IMR-90 (cell line): ENCODE measurements at places on chromosomes 1 and 21.
A peak's percentile ranks its signal among the peaks of the same experiment; 100 is the strongest.

DNA sequence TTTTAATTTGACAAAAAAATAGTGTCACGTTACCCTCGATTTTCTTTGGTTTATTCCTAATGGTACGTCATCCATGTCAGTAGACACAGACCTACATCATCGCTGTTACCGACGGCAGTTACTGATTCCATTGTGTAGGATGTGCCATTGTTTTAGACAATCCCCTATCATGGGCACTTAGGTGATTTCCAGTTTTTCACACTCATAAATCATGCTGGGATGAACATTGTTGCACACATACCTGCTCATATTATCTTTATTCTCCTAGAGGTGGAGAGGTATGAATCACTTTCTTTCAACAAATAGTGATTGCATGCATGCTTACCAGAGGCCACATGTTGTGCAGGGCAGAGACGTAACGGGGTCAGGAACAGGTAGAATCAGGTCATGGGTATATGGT, 79.7 kb upstream of the EFHD2 start:
- DNase-seq = no peak

DNA sequence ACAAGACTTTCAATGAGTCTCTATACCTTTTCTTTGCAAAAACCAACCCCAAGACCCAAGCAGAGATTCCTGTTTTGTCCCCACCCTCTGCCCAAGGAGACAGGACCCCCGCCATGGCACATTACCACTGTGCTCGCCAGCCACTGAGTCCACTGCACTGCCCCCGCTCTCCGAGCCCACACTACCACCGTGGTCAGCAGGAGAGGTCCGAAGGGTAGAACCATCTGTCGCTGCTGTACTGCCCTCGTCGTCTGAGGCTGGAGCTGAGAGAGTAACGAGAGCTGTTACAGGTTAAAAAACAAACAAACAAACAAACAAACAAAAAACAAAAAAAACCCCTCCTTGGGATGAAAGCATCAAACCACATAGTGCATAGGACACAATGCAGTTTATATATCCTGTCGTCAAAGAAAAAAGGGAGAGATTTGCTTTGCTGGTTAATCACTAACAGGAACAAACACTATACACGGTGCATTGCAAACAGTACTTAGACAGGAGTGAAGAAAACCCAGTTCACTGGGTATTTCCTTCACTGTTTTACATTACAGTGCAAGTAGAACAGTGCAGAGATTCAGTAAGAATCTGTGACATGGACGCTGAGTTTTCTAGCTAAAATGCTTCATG, 71.0 kb downstream of the UBR4 start:
- no peak for DNase-seq

GRCh38 chr1:234943836-234944402, 184.7 kb downstream of the TOMM20 start:
- DNase-seq = no peak

GRCh38 chr1:151311011-151311410, 16.2 kb downstream of the PI4KB start:
- DNase-seq = peak; percentile 19

DNA sequence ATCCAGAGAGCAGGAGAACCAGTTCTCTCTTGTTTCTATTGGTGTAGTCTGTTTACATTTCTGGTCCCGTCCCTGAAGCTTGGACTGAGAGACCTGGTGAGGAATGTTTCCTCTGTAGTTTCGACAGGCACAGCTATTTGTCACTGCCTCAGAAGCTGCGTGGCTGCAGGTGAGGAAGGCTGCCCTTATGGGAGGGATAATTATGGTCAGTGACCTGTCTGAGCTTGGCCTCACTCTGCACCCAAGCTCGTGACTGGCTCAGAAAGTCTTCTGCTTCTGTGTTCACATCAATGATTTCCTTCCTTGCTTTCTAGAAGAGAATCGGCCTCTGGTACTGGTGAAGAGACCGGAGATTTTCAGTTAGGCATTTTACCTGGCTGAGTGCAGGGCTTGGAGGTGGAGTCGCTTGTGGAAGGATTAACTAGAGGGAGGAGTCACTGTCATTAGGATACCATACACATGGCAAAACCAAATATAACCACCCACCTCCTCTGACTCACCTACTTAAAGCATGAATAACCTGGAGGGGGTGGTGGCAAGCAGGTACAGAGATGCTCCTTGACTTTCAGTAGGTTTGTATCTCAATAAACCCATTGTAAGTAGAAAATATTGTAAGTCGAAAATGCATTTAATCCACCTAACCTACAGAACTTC, 19.9 kb upstream of the WDR26 start:
- DNase-seq = no peak

DNA sequence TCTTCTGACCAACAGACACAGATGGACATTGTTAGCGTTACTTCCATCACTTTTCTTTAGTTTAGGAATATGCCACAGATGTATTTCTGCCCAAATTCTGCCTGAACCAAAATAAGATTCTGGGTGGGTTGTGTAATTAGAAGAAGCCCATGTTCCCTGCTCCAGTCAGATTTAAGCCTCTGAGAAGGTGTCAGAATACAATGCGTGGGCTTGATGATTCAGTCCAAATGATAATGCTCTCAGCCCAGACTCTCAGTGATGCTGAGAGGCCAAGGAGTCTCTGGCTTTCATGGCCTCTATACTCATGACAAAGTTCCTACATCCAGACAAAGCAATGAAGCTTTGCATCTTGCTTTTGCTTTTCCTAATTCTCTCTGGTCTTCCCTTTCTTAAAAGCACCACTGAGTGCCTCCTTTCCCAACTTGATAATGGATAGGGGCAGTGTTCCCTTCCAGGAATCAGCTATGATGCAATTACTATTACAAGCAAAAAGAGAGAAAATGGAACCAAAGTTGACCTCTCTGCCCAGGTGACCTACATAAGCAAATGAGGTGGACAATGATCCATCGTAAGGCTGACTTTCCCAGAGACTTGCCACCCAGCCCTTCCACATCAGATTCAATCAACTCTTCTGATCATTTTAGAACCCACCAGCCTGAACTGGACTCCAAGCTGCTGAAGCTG, 8.8 kb downstream of the SEC16B start:
- DNase-seq = peak; percentile 11

DNA sequence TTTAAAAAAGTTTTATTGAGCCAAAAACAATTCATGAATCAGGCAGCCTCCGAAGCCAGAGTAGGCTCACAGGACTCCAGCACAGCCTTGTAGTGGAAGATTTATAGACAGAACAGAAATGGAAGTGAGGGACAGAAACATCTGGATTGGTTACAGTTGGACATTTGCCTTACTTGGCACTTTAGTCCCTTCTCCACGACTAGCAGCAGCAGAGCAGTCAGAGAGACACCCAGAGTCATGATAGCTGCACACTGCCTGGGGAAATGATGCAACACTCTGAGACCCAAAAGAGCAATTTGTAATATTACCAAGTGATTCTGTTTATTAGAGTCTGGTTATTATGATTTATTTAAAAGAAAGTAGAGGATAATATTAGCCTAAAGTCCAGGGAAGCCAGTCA, 72.2 kb upstream of the KRTAP11-1 start:
- DNase-seq = no peak

- no peak for DNase-seq
These were observed 50.6 kb upstream of the SLC44A3 start for GRCh38 chr1:94769551-94769950.

GRCh38 chr1:119331915-119332314, 36.7 kb upstream of the HAO2 start:
- no peak for DNase-seq

GRCh38 chr1:22955146-22955545, 17.5 kb downstream of the LACTBL1 start:
- DNase-seq = no peak

DNA sequence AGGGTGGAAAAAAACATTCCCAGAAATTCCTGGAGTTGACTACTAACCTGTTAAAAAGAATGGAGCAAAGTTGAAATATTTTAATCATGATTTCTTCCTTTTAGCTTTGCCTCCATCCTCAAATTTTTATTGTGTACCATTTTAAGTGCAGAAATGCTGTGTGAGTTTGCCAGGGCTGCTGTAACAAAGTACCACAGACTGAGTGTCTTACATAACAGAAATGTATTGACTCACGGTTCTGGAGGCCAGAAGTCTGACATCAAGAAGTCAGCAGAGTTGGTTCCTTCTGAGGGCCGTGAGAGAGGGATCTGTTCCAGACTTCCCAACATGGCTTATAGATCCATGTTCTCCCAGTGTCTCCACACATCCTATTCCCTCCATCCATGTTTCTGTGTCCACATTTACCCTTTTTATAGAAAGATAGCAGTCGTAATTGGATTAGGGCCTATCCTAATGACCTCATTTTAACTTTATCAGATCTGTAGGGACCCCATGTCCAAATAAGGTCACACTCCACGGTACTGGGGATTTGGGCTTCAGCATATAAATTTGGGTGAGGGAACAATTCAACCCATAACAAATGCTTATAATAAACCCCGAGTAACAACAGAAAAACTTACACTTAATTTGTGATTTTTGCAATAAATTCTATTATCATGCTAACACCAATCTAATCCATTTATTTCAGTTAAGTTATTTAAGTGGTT, 12.7 kb downstream of the SNX7 start:
- peak; percentile 37 for DNase-seq

DNA sequence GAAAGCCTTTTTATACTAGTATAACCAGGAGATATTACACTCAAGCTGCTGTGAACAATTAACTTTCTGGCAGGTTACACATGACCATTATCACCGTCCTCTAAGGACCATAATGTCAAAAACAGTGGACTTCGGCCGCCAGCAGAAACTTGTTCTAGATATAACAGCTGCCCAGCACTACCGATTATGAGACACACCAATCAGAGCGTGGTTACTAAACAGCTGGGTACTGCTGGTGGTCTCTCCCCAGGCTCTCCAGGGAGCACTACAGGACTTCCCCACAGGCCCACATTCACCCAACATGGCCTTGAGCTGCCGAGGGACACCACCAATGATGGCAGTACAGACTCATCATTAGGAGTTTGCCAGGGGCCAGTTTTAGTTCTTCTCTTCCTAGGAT, 57.9 kb upstream of the CTBS start:
- DNase-seq = no peak

DNA sequence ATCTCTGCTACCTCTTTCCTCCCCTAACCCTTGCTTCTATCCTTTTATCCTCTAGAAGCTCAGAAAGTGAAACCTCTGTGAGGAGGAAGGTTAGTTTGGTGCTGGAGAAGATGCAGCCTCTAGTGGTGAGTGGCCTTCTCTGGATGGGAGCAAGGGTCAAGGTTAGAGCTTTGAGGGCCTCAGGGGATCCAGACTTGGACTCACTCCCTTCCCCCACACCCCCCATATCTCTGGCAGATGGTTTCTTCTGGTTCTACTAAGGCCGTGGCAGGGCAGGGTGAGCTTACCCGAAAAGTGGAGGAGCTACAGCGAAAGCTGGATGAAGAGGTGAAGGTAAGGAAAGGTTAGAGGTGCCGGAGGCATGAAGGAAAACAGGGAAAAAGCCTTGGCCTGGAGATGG, 9.2 kb downstream of the CGN start:
- DNase-seq = no peak

DNA sequence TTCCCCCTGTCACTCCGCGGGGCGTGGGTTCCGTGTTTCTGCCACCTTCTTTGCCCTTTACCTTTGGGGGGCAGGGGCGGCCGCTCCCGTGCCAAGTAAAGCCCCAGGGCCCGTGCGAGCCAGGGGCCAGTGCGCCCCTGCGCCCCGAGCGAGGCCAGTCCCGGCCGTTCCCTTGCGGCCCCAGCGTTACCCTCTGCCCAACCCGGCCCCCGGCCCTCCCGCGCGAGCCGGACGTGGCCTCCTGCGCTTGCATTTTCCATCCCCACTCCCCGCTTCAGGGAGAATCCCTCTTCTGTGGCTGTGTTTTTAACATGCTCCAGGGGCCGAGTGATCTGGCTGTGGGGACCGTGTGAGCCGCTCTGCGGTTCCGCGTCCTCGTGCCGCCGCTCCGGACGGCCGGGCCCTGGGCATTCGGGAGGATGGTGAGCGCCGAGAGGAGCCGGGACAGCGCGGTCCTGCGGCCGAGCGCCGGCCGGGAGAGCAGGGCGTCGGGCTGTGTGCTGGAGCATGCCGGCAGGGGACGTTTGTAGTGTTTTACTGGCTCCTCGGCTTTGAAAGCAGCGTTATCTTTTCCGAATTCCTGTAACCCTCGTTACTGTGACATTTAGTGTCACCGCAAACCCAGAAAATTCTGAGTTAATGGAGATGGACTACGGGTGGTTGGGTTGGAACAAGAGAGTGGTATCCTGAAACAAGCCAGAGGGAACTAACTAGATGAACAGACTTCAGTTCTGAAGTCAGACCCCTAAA, 1.0 kb downstream of the GALNT2 start:
- DNase-seq = no peak

DNA sequence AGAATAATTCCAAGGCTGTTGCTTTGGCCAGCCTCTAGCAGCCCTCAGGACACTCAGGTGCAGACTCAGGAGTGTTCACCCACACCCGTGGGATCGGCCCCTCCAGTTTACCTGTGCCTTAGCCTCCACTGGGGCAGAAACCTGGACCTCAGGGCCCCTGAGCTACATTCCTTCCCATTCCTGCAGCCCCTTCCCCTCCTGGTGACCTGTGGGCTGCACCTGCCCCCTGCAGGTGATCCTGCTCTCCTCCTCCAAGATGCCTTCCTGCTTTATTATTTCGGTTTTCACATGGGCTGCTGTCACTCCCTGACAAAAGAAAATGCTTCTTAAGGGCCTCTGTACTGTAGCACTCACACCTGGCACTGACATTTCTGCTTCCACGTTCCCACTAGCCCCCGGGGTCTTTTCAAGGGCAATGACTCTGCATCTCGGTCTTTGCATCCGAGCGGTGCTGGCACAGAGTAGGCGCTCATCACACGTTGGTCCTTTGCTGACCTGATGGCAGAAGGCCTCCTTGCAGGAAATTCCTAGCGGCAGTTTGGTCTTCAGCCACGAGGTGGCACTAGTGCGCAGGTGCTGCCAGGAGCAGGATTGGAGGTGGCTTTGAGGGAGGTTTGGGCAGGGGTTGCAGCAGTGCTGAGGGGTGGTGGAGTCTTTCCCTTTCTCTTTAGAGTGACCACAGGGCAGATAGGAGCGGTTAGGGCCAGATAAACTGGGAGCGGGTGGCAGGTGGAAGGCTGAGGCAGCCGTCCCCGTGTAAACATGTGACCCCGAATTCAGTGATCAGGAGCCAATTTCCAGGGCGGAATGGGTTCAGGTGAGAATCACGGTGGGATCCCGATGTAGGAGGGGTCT, 25.3 kb upstream of the ETV3 start:
- peak; percentile 48 for DNase-seq

DNA sequence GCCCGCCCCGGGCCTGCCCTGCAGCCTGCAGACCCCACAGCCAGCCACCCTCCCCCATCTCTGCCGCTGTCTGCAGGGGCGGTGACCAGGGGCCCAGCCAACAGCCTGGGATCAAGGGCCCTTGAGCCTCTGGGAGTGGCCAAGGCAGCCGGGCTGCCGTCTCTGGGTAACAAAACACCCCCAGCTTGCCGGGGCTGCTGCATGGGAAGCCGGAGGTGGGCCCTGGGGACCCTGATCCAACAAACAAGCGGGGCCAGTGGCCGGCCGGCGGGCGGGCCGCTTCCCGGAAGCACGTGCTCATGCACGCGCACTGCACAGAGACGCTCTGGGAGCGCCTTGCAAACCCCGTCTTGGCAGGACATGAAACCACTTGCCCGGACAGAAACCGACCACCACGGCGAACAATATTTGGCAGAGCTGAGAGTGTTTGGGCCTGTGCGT, 13.2 kb downstream of the MEGF6 start:
- DNase-seq = no peak

- DNase-seq = no peak
These were observed 3.4 kb downstream of the WNT9A start for GRCh38 chr1:227944090-227944930.
